Stimulated activated CD4-positive, alpha-beta T cell treated with anti-CD3 and anti-CD28 coated beads, Interleukin-15, amount 100 ng/mL, for 24 hours (primary cell): ENCODE measurements at places on chromosomes 4 and X.

- DNase-seq, result no peak
Observed at GRCh38 chr4:149885896-149886295, 70.3 kb upstream of the IQCM start.

DNA sequence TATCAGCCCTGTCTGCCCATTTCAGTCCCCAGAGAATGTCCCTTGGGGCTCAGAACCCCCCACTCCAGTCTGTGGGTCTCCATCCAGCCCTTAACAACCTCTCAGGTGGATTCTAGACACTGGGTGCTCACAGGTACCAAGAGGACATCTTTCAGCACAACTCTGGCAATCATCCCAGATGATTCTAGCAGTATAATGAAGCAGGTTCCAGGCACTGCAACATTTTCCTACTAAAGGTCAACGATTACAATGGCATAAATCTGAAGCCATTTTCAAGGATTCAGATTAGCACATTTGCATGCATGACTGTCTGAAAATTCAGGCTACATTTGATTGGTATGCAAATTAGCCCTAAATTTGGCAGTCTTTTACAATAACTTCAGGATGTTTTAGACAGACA lies 10.0 kb downstream of the SLC2A9 start:
- no peak for DNase-seq

DNA sequence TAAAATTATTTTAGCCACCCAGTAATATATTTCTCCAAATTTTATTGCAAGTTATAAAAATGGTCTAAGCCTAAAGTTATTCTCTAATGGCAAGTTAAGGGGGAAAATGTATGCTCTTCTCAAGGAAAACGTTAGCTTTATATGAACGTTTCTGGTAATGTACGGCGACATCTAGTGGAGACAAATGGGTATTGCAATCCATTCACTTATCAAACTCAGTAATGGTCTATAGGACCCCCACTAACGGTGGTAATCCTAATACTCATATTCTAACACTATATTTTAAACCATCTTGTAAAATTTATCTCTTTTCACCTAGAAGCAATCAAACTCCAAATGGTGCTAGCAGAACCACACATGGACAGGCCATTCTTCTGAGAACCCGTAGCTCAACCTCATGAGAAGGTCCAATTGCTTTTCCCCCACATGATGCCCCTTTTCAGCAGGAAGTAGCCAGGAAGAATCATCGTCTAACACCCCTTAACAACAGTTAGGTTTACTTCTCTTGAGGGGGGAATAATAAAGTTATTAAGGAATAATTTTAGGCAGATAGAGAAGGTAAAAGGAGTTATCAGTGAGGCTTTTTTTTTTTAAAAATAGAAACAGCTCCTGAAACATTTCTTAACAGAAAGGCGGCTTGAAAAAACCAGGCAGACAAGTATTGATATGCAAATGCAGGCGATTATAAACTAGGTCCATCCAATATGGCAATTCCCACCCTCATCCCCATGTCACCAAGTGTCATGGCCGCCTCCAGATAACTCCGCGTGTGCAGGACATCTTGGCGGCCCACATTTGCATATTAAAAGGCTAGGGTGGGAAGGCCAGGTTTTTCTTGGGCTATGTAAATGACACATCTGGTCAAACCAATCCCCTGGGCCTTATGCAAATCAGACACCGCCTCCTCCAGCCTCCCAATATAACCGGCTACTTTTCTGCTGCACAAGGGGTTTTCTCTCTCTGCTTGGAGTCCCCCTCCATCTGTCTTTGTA lies 35.0 kb downstream of the NUDT11 start:
- DNase-seq, result peak; percentile 2

GRCh38 chrX:133897593-133898163 lies 87.7 kb downstream of the GPC3 start:
- no peak for DNase-seq

DNA sequence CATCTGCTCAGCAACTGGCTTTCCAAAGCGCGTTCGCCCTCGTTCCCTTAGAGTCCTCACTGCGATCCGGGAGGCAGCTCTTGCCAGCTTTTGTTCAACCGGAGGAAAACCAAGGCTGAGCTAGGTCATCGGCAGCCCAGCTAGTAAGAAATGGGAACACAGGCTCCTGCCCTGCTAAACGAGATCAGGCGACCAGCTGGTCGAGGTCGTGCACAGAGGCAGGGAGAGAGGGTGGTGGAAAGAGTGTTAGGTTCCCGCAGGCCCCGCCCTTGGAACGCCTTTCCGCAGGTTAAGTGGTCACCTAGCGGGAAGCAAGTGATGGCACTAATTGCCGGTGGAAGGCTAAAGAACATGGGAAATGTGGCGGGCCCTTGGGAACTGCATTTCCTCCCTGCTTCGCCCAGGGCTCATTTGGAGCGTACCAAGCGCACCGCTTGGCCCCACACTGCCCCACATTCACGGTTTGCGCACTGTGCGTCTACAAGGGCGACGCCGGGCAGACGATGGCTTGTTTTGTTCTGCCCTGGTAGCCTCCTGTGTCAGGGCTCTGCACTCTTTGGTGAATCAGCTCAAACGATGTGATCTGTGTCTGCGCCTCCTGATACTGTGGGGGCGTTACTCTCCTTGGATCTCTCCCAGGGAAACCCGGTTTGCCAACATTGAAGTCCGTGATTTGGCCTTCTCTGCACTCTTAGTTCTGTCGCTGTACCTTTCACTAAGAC lies 7.2 kb upstream of the PRDM8 start:
- no peak for DNase-seq

DNA sequence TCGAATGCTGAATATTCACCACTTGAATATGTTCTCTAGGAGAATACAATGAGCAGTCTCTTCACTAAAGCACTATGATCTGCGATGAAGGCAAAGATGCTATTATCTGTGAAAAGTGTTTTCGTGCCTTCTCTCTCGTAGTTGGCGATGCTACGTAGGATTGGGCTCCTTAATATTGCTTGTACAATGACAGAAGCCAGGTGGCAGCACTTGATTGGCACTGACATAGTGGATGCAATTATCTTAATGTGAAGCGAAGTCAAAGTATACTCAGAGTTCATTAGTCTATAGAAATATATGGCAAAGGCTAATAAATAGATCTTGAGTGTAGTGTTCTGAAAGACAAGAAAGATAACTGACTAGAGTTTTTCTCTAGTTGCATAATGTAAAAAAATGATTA lies 1135.7 kb upstream of the AGA start:
- no peak for DNase-seq

- peak; percentile 7 for DNase-seq
Observed at GRCh38 chrX:13898603-13899002, 81.7 kb upstream of the GPM6B start.

GRCh38 chrX:45202171-45202570 lies 1.5 kb upstream of the DIPK2B start:
- DNase-seq, result no peak

DNA sequence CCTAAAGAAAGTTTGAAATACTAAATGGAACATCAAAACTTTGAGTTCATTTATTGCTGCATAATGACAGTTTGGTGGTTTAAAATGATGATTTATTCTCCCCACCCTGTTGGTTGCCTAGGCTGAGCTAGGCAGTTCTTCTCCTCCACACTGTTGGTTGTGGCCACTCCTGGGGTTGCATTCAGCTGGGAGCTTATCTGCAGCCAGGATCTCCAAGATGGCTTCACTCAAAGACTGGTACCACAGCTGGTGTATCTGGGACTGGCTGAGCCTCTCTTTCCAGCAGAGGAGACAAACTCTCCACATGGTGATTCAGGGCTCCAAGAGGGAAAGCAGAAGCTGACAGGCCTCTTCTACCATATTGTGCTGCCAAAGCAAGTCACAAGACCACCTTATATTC lies 33.1 kb downstream of the MSL3 start:
- DNase-seq, result peak; percentile 19

GRCh38 chrX:20756585-20756984 lies 489.9 kb upstream of the RPS6KA3 start:
- no peak for DNase-seq
